CMK (cell line): ENCODE measurements at places on chromosomes 16 and 17.
A peak's percentile ranks its signal among the peaks of the same experiment; 100 is the strongest.

DNA sequence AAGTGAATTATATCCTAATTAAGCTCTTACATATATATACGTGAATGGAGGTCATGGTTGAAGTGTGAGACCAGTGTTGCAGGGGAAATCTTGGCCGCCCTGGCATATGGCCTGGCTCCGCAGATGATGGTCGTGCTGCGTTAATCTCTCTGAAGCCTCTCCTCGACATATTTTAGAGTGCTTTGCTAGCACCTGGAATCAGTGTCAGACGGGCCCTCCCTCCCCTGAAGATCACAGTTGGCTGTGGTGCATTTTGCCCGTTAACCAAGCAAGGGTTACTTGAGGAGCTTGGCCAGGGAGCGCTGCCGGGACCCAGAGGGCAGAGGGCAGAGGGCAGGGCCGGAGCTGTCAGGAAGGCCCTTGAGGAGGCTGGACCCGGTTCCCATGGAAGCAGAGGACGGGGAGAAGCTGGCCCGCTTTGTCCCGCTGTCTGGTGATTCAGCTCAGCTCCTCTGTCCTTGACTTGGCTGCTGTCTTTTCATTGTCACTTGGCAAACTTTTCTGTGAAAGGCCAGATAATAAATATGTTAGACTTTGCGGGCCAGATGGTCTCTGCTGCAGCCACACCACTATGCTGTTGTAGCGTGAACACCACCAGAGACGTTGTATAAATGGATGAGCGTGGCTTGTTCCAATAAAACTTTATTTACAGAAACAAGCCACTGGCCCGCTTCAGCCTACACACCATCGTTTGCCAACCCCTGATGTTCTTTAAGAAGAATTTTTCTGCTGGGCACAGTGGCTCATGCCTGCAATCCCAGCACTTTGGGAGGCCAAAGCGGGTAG is 32.3 kb downstream of the CIBAR2 start:
- no peak for DNase-seq

- no peak for DNase-seq
These were observed 269.7 kb upstream of the ASIC2 start for GRCh38 chr17:33562792-33563191.

- no peak for DNase-seq
These were observed 71.5 kb downstream of the RAP1GAP2 start for GRCh38 chr17:2867441-2868424.

DNA sequence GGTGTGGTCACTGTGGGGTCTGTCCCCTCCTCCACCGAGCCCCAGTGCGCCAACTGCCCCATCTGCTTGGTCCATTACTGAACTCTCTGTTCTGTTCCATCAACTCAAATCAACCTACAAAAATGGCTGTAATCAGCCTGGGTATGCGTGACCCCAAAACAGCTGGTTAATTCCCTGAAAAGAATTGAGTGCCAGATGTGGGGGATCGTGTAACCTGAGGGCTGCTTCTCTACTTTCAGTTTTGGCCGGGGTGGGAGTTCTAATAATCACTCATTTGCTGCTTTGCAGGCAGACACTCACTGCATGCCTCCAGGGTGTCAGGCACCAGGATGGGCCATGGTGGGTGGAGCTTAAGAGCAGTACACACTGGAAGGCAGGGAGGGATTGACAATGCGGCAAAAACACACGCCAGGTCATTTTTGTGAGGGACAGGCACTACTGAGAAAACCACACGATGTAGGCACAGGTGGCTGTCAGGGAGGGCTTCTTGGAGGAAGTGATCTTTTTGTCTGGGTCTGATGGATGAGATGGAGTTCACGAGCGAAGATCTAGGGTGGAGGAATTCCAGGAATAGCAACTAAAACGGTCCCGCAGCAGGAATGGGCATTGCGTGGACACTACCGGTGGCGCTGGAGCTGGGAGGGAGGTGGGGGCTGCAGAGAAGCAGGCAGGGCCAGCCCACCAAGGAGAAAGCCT is 30.4 kb upstream of the SSTR5 start:
- no peak for DNase-seq

- DNase-seq = peak; percentile 8
These were observed 20.4 kb upstream of the CDYL2 start for GRCh38 chr16:80824623-80825364.

DNA sequence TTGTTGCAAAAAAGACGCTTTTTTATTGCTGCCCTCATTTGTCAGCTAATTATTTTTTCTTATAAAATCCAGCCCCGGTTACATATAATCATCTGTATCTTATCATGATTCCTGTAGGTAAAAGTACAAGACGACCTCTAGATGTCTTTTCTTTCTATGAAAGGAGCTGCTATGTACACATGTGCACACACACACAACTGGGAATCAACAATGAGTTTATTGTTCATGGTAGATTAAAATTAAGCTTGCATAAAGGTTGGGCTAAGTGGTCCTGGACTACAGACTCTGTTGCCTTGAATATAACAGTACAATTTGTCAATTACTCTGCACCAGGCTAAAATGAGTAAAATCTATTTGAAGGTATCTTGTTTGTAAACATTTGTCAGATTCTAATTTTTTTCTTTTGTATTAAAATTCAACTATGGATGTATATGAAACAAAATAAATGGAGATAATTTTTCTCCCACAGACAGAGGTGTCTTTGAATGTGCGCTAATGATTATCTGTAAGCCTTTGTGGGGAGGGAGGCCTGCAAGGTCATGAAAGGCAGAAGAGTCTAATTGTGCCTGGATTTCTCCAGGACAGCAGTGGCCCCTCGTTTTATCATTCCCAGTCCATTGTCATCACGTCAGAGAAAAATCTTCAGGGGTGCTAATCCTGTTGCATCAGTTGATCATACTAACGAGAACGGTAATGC is 13.4 kb downstream of the C17orf58 start:
- DNase-seq = no peak

GRCh38 chr16:83400234-83400633 is 407.5 kb upstream of the HSBP1 start:
- DNase-seq = no peak

- no peak for DNase-seq
These were observed 76.7 kb upstream of the CBX4 start for GRCh38 chr17:79915850-79916430.

DNA sequence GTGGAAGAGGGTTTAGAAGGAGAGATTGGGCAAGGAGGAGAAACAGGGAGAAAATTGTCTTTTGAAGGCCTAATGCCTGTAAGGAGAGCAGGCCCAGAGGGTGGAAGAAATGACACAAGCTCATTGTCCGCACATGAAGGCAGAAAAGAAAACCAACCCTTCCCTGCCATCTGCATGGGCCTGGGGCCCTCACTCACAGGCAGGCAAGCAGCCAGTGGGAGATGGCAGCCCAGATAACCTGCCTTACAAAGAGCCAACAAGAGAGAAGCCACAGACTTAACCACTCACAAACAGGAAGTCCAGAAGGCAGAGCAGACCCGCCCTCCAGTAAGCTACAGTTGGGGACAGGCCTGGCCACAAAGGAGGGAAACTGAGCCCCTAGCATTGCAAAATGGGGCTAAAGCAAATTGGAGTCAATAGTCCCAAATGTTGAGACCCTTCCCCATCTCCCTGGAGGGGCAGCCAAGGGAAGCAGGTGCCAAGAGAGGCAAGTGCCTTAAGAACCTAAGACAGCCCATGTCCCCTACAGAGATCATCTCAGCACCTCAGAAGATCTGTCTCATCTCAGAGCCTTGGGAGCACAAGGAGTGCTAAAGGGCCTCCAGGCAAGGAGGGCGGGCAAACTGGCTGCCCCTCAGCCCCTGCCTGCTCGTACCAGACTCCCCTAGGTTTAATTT is 7.3 kb upstream of the TSPOAP1 start:
- no peak for DNase-seq

GRCh38 chr16:72815348-72816318 is 232.3 kb downstream of the ZFHX3 start:
- no peak for DNase-seq

DNA sequence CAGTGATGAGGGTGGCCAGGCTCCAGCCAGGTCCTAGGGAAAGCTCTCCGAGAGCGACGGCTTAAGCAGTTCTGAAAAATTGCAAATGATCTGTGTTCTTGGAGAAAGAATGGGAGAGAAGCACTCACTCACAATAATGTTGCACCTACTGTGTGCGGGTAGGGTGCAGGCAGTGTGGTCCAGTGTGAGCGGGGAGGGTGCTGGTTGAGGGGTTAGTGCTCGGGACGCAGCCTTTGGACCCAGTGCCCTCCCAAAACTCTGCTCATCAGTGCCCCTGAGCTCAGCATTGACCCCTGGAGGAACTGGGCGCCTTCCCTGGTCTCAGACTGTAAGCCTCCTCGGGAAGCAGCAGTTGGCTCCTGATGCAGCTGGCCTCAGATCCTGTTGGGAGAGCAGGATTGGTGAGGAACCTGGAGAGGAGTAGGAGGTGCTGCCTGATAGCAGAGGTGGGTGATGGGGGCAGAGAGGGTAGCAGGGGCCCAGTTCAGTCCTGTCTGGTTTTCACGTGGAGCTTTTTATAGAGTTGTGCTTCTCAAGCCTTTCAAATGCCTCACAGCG is 23.6 kb upstream of the ZNF750 start:
- DNase-seq = no peak

- DNase-seq = no peak
These were observed 24.4 kb downstream of the YWHAE start for GRCh38 chr17:1375615-1376014.

DNA sequence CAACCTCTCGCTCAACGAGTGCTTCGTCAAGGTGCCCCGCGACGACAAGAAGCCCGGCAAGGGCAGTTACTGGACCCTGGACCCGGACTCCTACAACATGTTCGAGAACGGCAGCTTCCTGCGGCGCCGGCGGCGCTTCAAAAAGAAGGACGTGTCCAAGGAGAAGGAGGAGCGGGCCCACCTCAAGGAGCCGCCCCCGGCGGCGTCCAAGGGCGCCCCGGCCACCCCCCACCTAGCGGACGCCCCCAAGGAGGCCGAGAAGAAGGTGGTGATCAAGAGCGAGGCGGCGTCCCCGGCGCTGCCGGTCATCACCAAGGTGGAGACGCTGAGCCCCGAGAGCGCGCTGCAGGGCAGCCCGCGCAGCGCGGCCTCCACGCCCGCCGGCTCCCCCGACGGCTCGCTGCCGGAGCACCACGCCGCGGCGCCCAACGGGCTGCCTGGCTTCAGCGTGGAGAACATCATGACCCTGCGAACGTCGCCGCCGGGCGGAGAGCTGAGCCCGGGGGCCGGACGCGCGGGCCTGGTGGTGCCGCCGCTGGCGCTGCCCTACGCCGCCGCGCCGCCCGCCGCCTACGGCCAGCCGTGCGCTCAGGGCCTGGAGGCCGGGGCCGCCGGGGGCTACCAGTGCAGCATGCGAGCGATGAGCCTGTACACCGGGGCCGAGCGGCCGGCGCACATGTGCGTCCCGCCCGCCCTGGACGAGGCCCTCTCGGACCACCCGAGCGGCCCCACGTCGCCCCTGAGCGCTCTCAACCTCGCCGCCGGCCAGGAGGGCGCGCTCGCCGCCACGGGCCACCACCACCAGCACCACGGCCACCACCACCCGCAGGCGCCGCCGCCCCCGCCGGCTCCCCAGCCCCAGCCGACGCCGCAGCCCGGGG is 1.3 kb downstream of the FOXC2 start:
- DNase-seq = no peak

- no peak for DNase-seq
These were observed 42.7 kb upstream of the C16orf82 start for GRCh38 chr16:27024010-27024409.

DNA sequence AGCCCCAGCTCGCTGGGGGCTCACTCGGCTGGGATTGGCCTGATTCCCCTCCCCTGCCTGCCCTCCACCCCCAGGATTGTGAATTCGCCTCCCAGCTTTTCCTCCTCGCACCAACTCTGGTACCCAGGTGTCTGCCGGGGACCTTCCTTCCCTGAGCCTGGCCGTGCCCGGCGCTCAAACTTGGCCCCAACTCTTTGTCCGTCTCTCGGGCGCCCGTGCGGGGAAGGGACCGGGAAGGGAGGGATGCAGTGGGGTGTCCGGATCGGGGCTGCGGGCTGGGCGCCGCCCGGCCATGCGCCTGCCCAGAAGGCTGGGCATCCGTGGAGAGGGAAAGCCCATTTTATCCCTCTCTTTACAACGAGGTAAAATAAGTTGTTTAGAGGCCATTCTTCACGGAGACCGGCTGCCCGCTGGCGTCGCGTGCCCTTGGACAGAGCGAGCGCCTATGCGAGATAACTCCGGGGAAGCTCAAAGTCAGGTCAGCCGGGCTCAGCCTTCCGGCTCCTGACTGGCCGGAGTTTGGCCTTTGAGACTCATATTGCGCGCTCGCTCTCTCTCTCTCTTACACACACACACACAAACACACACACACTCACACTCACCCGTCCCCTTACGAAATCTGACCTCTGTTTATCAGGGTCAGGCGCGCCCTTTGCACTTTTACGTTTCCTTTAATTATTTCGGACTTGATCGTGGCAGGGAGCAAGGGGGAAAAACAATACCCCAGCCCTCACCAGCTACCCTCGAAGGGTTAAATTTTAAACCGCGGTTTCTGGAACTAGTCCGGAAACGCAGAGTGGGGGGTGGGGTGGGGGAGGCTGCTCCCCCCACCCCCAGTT is 774 bp upstream of the MAF start:
- DNase-seq = no peak

- no peak for DNase-seq
These were observed 6.2 kb downstream of the SP2 start for GRCh38 chr17:47902039-47902744.

DNA sequence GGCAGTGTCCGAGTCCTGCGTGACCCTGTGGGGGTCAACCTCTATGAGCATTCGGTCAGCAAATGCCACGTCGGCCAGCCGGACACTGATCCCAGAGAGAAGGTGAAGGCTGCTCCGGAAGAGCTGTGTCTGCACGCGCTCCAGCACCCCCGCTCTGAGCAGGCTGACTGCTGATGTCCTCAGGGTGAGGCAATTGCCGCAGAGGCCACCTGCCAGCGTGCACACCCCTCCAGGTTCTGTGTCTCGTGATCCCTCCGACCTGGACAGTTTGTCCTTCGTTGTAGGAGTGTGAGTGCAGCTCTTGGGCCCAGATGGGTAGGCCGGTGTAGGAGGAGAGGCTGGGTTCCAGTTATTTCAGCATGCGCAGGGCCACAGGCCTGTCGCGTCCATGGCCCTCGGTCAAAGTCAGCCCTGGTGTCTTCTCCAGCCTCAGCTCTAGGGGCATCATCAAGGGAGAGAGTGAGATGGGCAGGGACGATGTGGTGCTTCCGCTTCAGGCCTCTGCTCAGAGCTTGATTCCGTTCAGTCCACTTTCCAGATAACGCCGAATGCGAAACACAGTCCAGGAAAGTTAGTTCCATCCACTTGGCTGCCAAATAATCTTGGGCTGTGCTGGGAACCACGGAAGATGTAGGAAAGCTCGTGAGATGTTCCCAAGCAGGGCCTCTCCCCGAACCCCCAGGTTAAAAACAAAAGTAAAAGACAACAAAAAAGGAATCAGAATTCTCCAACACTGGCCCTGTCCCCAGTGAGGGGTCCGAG is 15.1 kb upstream of the NCBP3 start:
- DNase-seq = no peak

DNA sequence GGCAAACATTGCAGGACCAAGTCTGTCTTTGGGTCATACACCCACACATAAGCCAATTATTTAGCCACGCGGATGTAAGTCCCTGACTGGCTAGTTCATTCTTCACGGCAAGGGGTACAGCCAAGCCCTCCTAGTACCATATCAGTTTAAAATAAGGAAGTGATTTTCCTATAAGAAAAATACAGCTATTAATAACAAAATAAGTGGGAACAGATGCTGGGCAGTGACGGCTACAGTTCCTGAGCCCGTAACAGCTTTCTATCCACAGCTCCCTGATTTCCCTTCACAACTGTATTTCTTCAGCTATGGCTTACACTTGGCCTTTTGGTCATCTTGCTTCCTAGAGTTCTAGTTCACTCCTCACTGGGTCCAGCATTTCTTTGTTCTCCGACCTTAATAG is 542.4 kb upstream of the C16orf82 start:
- no peak for DNase-seq

- no peak for DNase-seq
These were observed 65.7 kb upstream of the LYRM9 start for GRCh38 chr17:27958708-27959381.
